Progenitor cell of endocrine pancreas (in vitro differentiated cells): ENCODE measurements at places on chromosomes 7 and 10.

DNA sequence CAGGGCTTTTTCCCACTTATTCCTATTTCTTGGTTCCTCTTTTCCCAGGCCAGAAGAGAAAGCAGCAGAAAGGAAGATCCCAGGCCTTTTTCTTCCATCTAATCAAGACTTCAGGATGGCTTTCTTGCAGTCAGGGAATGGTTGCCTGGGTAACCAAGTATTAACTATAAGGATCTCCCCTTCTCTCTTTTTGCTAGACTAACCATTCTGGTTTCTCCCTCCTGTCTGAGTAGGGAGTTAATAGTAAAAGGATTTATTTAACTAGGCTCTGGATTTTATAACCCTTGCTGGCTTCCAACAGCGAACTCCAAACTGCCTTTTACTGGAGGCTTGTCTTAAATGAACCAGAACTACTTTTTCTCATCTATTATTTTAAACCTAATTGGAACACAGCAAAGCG lies 90.4 kb downstream of the GRM8 start:
- no peak for DNase-seq

DNA sequence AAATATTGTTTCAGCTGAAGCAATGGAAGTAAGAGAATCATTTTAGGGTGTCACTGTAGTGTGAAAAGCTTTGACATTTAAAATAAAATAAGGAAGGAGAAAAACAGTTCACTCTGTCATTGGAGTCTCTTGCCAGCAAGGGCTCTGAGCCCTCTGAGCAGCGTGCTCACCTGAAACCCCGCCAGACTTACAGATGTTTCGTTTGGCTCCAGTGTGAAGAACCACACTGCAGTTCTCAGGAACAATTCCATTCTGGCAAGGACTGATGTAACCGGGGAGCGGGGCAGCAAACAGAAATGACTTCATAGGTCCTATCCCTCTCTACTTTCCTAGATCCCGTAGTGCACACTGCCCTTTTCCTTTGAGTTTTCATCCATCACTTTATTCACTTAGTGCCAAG lies 164.3 kb downstream of the CELF2 start:
- no peak for DNase-seq

DNA sequence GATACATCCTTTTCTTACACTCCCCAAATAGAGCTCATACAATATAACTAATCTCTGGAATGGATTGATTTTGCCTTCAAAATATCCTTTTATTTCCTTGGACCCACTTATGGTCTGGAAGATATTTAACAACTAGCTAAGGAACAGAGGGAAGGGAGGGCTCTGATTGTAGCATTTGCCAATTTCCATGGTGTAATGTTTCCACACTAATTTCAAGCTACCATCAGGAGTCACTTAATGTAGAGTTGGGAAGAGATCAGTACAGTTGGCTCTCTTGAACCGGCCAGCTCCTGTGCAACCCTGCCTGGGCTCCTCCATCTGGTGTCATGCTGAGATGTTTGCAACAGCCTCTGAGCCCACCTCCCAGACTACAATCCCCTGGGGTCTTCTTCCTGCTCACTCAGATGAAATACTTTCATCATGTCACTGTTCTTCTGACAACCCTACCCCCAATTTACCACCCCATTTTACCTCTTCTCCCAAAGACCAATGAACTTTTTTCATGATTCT lies 8.0 kb upstream of the IL6 start:
- DNase-seq: no peak

DNA sequence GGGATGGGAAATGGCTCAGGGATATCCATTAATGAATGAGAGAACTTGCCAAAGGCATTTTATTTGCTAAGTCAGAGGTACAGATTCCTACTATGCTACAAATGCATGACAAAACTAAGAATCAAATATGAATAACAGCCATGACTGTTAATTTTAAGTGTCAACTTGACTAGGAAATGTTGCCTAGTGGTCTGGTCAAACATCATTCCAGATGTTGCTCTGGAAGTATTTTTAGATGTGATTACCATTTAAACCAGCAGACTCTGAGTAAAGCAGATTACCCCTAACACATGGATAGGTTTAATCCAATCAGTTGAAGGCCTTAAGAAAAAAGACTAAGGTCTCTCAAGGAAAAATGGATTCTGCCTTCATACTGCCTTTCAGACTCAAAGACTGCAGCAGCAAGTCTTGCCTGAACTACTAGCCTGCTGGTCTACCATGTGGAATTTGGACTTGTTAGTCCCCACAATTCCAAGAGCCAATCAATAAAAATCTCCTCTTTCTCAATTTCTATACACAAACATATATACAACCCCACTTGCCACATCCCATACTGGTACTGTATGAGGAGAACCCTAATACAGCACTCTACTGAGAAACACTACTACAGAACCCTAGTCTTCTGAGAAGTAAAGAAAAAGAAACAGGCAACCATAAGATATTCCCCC lies 119.1 kb downstream of the NRBF2 start:
- no peak for DNase-seq

DNA sequence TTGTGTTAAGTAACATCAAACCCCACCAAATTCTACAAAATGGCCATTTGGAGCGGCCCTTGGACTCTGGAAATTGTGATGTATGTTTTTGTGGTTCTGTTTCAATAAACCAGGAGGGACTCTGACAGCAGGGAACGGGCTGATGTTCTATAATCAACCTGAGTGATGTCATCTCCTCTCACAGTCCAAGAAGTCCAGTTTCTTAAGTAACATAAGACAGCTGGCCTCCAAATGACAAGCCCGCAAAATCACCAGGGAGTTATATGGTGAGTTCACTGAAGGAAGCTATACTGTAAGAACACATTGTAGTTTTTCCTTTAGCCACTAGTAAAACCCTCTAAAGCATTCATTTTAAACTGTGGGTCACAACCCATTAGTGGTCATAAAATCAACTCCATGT lies 34.0 kb downstream of the GOT1 start:
- no peak for DNase-seq
